ENCODE measurements at places on chromosomes 3 and 15.

DNA sequence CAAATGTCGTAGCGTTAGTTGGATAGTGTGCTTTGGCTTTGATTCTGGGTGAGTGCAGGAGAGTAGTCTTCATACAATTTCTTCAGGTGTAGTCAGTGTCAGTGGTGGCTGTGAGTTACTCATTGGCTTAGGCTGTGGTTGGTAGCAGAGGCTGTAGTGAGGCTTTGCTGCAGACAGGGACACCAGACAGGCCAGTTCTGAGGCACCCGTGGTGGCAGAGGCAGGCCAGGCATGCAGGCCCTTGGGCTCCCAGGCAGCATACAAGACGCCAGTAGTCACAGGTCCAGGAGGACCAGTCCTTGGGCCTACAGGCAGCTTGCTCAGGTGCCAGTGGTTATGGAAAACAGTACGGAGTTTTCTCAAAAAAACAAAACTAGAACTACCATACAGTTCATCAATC lies 61.3 kb downstream of the DMXL2 start:
- no peak for DNase-seq

DNA sequence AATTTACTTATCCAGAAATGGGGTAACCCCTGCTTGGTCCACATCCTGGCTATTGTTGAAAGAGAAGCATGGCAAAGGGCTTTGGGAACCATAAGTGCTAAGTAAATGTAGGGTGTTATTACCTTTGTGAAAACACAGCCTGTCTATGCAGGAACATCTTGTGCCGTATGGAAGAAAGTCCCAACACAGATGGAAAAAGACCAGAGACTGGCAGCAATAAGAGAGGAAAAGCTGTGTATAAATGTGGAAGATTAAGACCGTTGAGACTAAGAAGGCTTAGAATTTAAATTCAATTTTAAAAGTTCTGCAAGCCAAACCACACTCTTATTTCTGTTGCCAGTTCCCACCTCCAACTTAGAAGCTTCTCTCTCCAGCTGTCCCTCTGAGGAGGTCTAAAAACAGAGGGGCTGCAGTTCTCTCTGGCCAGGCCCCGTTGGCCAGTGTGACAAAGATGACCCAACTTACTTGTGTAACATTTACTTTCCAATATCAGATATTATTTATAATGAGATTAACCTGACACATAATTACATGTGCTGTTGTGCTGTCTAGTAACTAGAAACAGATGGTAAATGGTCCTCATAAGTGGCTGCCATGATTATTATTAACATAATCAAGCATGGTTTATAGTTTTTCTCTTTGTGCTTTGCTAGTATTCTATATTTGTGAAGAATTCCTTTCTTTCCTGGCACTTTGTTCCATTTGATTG lies 7.0 kb downstream of the MINDY4B start:
- no peak for DNase-seq

DNA sequence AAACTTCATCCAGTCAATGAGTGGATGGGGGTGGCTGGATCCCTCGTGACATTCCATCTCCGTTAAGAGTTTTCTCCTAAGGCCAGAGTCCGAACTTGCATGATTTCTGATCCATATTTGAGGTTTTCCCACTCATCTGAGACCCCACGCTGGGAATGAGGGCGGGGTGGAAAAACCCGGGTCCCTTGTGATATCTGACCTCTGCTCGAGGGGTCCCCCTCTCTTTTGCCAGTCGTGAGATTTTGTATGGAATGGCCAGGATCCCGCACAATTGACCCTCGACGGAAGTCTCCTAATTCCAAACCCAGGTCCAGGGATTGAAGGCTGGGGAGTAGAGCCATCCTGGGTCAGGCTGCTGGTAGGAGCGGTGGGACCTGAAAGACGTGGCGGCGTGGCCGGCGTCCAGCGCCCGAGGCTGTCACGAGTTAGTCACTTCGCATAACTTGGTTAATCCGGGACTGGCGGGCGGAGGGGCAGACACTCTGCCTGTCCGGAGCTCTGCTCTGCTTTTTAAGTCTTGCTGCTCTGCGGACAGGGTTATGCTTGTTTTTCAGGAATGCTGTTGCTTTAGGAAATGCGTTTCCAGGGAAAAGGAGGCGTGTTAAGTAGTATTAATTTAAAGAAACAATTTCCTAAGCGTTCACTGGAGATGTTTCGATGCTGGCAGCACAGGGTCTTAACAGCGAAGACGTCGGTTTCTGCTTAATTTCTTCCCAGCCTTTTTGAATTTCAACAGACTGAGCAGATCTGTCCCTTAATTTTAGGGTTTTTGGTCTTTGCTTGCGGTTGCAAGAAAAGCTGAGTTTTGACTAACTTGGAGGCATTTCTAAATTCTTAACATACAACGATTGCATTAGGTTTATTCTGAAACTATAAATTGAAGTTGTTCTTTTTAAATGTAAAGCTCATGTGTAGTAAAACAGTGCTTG lies 69.7 kb upstream of the LRRFIP2 start:
- peak; percentile 27 for DNase-seq

GRCh38 chr15:90035095-90035839 lies 34.1 kb downstream of the ZNF710 start:
- DNase-seq: no peak

DNA sequence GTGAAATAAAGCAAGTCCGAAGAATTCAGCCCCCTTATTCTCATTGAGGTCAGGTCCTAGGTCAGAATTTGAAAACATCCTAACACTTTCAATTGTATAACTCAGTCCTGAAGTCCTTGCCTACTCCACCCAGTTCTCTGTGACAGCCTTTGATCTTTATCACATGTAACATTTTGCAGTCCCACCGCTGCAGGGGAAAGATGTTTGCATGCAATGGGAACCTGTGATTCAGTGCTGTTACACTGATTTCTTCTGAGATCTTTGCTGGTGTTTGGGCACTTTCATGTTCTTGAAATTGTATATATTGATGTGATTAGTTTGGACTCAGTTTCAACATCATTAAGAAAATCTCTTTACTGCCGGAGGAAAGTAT lies 18.0 kb upstream of the SECISBP2L start:
- DNase-seq: no peak

DNA sequence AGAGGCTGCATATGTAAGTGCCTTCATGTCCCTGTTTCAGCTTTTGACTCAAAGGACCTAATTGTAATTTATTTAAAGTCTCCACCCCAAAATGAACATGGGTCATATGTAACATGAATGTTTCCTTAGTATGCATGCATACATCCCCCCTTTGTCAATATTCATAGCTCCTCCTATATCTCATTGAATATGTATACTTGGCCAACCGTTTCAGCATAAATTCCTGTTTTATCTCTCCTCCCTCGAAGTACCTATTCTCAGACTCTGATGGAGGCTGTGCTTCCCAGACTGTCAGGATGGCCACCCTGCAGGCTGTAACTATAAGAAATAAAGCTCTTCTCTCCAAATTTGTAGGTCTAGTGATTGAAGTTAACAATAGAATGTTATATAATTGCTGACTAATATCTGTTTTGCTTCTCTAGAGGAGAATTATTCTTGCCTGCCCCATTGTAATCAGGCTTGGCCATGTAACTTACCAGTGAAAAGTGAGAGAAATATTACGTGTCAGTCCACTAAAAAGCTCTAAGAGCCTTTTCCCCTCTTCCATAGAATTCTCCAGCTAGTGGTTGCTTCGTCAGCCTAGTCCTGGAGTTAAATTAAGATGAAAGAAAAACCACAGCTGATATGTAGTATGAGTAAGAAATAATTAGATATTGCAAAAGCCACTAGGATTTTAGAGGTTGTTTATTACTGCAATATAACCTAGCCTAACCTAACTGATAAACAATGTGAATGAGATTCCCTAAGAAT lies 245.1 kb downstream of the ZNF385D start:
- no peak for DNase-seq

DNA sequence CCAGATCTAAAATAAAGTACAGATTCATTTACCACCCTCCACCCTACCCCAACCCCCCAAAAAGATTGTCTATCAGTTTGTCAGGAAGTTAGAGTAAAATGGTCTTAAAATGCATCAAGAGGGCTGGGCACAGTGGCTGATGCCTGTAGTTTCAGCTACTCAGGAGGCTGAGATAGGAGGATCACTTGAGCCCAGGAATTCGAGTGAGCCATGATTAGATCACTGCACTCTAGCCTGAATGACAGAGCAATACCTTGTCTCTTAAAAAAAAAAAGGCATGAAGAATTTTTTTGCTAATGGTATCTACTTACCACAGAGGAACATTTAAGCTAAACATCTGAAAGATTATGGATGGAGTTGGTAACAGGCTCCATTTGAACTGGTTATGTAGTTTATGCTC lies 71.0 kb downstream of the RBM6 start:
- no peak for DNase-seq

- no peak for DNase-seq
Observed at GRCh38 chr3:129233538-129233937, 15.9 kb upstream of the COPG1 start.

DNA sequence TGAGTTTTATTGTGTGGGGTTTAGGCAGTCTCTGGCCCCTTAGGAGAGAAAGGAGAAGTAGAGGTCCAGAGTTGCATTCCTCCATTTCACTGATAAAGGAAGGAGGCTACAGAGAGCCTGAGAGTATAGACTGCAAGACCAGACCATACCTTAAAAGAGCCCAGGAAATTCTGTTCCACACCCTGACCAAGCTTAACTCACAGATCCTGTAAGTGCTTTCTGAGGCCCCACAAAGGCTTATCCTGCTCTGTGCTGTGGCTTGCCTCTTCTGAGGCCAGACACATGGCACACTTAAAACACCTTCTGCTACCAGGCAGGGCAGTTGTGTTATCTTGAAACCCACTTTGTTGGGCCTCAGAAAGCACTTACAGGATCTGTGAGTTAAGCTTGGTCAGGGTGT lies 39.2 kb upstream of the LEKR1 start:
- no peak for DNase-seq

GRCh38 chr3:112744106-112744505 lies 102.6 kb downstream of the CD200R1L start:
- DNase-seq: no peak

All from stimulated activated CD4-positive, alpha-beta T cell treated with anti-CD3 and anti-CD28 coated beads, Interleukin-1b, Interleukin-23, amount 100 ng/mL, for 48 hours (primary cell).